Cardiac muscle cell (in vitro differentiated cells and primary cell): ENCODE measurements at places on chromosomes 11 and 22. TPM values are rescaled to one million over a fixed set of nuclear protein-coding genes. Genes with fewer than 3 reads are reported as not detected.

DNA sequence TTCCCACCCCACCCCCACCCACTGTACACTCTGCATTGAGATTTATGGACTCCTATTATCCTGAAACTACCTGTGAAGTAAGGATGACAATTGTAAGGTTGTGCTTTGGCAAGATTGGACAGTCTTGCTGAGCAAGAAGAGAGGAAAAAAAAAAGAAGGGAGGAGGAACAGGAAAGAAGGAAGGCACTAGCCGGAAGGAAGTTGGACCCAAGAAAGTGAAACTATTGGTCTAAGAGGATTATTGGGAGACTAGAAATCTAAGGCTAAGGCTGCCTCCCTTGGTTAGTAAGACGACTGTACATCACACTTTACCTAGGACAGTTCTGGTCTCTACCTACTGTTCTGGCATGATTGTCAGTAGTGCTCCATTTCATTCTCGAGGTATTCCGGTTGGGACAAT is 12.1 kb upstream of the TRIM44 start:
- DNase-seq: no peak

GRCh38 chr11:86904001-86904400 is 51.2 kb downstream of the FZD4 start:
- no peak for DNase-seq

DNA sequence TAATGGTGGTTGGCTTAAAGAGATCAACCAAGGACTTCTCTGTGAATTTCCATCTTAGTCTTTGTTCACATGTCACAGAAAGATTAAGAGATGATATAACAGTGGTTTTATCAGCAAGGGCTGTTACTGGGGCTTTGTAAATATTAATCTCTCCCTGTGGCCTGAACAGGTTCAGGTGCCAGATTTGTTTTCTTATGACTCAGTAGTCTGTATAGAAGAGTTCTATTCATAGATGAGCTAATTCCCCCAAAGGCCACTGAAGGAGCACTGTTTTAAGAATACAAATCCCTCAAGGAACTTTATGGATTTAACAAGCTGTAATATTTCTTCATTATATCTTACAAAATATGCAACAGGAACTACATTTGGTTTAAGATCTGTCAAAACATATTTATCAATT is 50.4 kb downstream of the TCP11L1 start:
- DNase-seq: no peak

DNA sequence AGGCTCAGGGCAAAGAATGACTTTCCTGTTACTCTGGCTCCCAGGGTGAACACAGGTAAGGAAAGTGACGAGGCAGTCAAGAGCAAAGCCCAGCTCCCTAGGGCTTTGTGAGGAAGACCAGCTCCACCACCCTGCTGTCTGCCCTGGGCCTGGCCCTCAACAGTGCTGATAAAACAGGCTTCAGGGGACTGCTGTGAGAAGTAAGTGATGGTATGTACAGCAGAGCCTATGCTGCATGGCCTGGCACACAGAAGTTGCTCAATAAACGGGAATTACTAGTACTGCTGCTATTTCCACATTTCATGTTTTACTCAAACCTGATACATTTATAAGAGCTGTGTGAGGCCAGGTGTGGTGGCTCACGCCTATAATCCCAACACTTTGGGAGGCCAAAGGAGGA is 50.3 kb downstream of the MICAL3 start:
- DNase-seq: peak; percentile 49

The DCDC1 gene
- total RNA-seq: 1.0 and 1.1 TPM in 2 replicates
